Activated CD4-positive, alpha-beta T cell treated with anti-CD3 and anti-CD28 coated beads, Interleukin-2, amount 50 U/mL, for 4 hours (primary cell): ENCODE measurements at places on chromosomes 3 and 15.

DNA sequence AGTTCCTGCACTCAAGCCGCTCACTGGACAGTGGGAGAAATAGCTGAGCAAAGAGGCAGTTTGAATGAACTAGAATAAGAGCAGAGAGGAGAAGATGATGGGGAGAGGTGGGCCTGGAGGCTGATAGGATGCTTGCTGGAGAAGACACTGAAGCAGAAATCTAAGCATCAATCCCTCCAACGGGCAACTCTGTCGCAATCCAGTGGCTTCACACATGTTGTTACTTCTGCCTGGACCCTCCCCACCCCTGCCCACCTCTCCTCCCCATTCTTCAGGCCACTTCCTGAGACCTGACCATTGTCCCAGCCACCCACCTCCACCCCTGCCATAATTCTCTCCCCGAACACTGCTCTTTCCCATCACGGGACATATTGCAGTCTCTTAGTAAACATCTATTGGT lies 76.0 kb downstream of the SRGAP3 start:
- DNase-seq: no peak

- DNase-seq: no peak
Observed at GRCh38 chr3:38210141-38210757, 44.9 kb downstream of the OXSR1 start.

- no peak for DNase-seq
Observed at GRCh38 chr3:121981473-121981872, 40.6 kb downstream of the ILDR1 start.

- no peak for DNase-seq
Observed at GRCh38 chr3:53554559-53555067, 60.2 kb downstream of the CACNA1D start.

- DNase-seq: no peak
Observed at GRCh38 chr3:179716811-179717210, 64.0 kb downstream of the USP13 start.

GRCh38 chr15:88940110-88940675 lies 27.0 kb upstream of the MFGE8 start:
- no peak for DNase-seq

- DNase-seq: no peak
Observed at GRCh38 chr3:175598740-175599139, 739.6 kb downstream of the NAALADL2 start.

- DNase-seq: no peak
Observed at GRCh38 chr3:45118615-45119071, 27.5 kb downstream of the CDCP1 start.

DNA sequence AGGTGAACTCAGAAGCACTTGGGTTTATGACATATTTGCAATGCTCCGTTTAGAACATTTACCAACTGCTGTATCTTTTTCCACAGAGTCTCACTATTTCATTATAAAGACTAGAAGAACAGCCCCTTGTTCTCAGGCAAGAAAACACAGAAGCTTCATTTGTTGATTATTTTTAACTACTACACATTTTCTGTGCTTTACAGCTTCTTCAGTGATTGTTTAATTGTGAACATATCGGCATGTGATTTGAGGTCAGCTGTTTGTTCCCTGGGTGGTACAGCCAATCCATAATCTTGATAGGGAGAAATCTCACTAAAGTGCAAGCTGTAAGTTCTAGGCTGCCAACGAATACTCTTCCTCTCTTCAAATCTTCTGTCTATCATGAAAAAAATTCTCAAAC lies 31.0 kb upstream of the DLG1 start:
- DNase-seq: no peak

GRCh38 chr15:57364282-57365007 lies 11.9 kb upstream of the CGNL1 start:
- DNase-seq: no peak

DNA sequence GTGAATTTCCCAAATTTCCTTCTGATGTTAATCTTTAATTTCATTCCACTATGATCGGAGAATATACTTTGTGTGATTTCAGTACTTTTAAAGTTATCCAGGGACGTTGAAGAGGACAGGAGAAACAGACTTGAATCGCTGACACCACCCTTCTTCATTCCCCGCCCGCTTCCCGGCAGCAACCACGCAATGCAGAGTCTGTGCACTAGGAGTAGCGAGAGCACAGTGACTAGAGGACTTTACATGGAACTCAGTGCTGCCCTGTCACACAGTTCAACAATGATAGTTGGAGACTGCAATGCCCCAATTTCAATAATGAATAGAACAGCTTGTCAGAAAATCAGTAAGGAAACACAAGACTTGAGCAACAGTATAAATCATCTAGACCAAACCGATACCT lies 73.9 kb downstream of the RNF13 start:
- no peak for DNase-seq

DNA sequence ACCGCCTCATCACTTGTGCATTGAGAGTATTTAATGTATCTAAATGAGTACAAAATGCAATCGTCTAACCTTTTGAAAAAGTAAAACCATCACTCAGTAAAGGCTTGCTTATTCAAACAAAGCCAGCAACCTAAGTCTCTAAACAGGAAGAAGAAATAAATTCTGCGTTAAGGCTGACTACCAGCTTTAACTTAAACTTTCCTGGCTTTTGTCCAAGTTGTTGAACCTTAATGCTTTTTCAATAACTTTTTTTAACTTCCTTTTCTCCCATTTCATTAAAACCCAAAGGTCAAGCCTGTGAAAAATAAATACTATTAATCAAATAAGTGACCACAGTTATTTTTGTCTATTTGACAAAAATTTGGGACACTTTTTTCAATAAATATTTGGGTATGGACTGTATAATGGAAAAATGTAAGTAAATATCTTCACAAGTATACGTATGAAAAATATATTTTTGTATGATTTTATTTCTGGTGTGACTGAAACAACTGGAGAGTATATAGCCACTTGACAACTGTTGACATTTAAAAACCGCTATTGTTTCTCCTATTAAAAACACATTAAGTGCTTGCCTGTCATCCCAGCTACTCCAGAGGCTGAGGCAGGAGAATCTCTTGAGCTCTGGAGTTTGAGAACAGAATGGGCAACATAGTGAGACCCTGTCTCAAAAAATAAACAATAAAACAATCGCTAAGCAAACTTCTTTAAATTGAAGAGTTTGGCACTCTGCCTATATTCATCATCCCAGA lies 2.9 kb downstream of the KLHL24 start:
- DNase-seq: no peak

- no peak for DNase-seq
Observed at GRCh38 chr3:39106281-39106811, 1.1 kb downstream of the GORASP1 start.

GRCh38 chr3:5014391-5014790 lies 35.2 kb downstream of the BHLHE40 start:
- no peak for DNase-seq

DNA sequence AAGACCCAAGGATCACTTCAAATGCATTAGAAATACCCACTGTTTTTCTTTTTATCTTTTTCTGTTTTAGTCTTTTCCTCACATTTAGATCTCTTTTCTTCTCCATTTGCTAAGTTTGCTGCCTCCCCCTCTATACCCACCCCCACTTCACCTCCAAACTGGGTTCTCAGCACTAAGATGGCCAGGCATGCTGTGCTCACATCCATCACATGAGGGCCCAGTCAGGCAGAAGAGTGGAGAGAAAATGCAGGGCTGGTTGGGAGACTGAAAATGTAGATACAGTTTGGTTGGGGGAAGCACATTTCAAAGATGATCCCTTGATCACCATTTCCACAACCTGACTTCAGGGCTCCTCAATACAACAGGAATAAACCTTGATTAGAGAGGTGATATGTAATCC lies 8.7 kb downstream of the GAP43 start:
- DNase-seq: no peak

- DNase-seq: no peak
Observed at GRCh38 chr3:94303266-94303665, 240.4 kb downstream of the NSUN3 start.

GRCh38 chr3:175410251-175410650 lies 551.1 kb downstream of the NAALADL2 start:
- no peak for DNase-seq

GRCh38 chr3:68089572-68090011 lies 435.2 kb upstream of the SUCLG2 start:
- no peak for DNase-seq

DNA sequence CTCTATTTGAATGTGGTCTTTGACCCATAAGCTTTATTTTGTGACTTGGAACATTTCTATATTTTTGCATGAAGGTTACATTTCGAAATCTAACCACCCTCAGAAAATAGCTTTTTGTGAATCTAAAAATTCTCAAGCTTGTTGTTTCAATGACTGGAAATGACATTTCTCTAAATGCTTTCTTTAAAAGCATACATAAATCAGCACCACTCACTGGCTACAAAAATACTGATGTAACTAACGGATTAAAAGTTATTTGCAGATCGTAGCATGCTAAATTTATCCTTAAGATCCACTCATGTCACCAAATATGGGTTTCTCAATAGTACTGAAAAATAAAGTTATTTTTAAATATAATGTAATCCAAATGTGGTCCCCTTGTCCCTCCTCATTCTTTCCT lies 55.2 kb upstream of the ACAN start:
- no peak for DNase-seq

DNA sequence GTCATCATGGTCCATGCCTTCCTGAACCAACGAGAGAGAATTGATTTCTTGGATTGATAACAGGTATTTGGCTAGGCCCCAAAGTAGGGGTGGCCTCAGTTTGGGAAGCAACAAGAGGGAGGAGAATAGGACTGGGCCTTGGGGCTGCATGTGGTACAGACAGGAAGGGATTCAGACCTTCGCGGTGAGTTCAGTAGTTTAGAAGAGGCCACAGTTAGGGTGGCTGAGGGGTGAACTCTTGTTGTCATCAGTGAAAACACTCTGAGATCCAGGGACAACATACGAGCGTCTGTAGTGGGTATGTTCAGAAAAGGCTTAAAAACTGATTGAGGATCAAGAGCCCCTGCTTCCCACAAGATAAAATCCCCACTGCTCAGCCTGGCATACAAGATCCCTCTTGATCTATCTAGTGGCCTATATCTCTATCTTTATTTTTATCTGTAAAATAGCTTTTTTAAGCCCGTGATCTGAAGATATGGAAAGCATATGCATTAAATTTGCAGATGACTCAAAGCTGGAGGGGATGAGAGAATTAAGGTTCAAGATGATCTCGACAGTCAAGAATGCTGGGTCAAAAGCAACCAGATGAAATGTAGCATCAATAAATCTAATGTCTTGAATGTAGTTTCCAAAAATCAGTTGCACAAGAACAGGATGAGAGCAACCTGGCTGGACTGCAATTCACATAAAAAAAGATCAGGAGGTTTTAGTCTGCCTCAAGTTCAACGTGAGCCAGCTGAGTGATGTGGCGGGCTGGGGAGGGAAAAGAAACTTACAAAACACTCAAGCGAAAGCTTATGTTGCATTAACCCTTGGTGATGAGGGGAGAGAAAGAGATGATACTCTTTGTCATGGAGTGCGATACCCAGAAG lies 221.1 kb upstream of the TLE3 start:
- DNase-seq: no peak

GRCh38 chr15:34327906-34328305 lies 9.7 kb downstream of the SLC12A6 start:
- DNase-seq: no peak

- DNase-seq: no peak
Observed at GRCh38 chr3:134597390-134597970, 53.3 kb downstream of the KY start.

GRCh38 chr3:190499122-190499521 lies 14.8 kb upstream of the IL1RAP start:
- no peak for DNase-seq

- no peak for DNase-seq
Observed at GRCh38 chr15:70856884-70857561, 3.1 kb upstream of the LARP6 start.

DNA sequence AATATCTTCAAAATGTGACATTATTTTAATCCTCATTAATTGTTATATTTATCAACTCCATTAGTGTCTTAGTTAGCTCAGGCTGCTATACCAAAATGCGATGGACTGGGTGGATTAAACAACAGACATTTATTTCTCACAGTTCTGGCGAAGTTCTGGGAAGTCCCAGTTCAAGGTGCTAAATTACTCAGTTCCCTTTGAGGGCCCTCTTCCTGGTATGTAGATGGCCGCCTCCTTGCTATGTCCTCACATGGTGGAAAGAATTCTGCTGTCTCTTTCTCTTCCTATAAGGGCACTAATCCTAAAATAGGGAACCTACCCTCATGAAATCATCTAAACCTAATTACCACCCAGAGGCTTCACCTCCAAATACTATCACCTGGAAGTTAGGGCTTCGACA lies 38.8 kb upstream of the DUT start:
- DNase-seq: no peak

DNA sequence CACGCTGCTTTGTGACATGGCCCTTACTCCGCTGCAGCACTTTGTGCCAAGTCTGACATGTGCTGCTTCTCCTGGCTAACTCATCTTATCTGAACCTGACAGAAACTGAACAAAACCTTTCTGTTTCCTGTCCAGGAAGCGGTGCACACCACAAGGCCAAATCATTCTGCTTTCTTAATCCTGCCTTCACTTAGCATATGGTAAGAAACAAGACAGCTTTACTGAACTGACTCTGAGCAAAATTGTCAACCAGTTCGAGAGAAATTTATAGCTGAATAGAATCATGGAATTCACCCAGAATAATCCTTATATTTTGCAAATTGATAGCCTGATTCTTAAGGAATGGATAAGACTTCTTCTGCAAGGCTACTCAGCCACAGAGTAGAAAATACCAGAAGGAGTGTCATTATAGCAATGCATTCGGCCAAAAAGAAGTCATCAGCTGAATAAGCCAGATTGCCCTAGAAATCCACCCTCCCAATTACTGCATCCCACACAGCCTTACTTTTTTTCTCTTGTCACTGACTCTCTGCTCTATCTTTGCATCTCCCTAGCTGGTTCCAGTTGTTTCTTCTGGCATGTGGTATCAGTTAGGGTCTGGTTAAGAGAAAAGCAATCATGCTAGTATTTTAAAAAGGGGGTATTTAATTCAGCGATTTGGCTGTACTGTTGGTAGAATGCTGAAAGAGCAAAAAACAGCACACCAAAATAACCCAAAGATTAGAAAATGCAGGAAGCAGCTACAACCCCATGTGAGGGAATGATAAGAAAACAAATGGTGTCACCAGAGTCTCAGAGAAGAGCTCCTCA lies 41.6 kb upstream of the STRIT1 start:
- no peak for DNase-seq
